ENCODE measurements at places on chromosomes 4 and X.
A peak's percentile ranks its signal among the peaks of the same experiment; 100 is the strongest.

DNA sequence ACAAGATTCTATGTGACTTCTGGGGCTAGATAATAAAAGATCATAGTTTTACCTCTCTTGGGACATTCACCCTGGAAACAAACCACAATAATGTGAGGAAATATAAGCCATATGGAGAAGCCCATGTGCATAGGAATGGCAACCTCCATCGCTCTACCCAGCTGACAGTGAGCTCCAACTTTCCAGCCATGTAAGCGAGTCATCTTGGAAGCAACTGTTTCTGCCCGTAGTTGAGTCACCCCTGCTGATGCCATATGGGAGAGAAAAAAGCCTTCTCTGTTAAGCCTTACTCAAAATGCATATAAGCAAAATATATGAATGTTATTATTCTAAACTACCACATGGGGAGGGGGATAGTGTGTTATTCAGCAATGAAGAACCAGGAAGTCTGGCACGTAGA, 31.4 kb upstream of the RELL1 start:
- no peak for DNase-seq

GRCh38 chr4:40736910-40737309, 12.8 kb upstream of the NSUN7 start:
- peak; percentile 8 for DNase-seq

GRCh38 chrX:13252726-13253125, 67.1 kb downstream of the ATXN3L start:
- DNase-seq, result no peak

GRCh38 chr4:87901422-87901992, 68.7 kb downstream of the MEPE start:
- no peak for DNase-seq
